ENCODE measurements at places on chromosomes 2 and 18.

- no peak for DNase-seq
Observed at GRCh38 chr2:28224648-28225472, 167.8 kb upstream of the FOSL2 start.

- no peak for DNase-seq
Observed at GRCh38 chr2:160194946-160195345, 5.1 kb downstream of the ITGB6 start.

- no peak for DNase-seq
Observed at GRCh38 chr2:106059416-106060065, 134.6 kb downstream of the UXS1 start.

- DNase-seq = no peak
Observed at GRCh38 chr2:106607371-106607770, 120.2 kb downstream of the CD8B2 start.

DNA sequence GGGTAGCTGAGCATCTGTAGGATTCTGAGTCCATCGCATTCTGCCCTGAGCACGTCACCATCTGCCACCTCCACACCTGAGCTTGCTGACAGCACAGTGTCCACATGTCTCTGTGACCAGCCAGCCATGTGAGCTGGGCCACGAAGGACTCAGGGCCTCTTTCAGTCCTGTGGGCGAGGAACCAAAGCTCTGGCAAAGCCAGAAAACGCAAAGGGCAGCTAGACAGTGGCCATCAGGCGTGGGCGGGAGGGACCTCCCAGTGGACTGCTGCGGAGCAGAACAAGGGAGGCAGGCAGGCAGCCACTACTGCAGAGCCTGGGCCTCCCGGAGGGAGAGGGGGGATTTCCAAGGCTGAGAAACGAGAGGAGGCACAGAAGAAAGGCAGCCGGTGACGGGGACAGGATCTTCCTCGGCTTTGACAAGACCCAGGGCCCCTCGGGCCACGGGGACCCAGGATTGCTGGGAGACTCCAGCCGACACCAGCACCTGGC, 274.6 kb upstream of the SALL3 start:
- no peak for DNase-seq

DNA sequence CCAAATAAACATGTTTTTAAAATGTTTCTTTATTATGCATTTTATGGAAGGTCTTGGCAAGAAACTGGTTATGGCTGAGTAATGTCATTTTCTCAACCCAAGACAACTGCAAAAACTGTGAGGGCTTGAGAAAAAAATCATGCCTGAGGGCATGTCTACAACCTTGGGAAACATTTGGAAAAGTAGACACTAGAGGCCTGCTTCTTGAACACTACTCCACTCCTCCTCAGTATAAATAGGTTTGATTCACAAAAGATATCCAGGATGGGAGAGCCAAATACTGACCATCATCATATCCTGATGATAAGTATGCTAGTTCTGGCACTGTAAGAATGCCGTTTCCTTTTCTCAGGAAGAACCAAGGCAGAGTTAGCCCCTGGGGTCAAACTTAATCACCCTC, 71.1 kb downstream of the OSR1 start:
- DNase-seq = no peak

DNA sequence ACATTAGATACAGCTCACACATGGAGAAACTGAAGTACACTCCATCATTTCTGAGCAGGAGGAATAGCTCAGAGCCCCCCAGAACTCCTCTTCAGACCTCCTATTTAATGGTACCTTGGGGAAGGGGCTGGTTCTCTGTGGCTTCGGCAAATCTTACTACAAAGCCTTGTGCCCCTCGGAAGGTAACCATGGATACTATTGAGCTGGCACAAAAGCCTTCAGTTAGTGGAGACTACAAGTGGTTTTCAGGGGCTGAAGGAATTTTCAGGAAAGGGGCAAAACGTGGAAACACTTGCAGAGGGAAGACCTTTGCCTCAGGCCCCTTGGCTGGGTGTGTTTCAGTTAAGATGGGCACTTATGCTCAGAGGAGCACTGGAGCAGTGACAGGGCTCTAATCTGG, 1.1 kb upstream of the FAM237A start:
- no peak for DNase-seq

DNA sequence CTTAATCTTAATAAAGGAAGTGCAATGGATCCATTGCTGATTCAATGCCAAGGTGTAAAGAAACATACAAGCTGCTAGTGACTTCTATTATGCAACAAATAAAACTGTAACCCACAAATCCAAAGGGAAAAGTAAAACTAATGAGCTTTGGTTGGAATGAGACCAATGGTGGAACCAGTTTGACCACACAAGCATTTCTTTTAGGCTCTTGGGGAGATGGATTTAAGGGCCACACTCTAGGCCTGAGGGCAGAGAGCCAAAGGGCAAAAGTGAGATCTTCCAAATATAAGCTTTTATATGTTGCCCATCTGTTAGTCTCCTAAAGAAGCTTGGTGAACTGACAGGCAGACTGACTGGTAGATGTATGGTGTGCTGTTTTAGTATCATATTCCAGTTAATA, 41.5 kb upstream of the MMADHC start:
- DNase-seq = no peak

- no peak for DNase-seq
Observed at GRCh38 chr2:151799886-151800292, 28.3 kb downstream of the ARL5A start.

- DNase-seq = no peak
Observed at GRCh38 chr2:128726236-128726635, 407.6 kb upstream of the HS6ST1 start.

DNA sequence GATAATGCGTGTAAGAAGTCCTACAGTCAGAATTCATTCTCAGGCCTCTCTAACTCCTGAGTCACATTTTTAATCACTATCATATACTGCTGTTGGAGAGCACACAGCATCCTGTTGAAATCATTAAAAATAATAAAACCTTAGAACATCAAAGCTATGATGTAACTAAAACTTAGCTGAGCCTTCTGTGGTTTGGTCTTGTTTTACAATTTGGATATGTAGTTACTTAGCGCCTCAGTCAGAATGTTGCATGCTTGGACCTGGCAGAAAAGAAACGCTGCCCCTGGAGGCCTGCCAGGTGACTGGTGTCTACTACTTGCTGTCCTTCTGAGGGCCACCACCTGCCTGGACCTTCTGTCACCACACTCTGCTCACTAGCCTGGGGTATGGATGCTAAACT, 261.1 kb upstream of the RASGRP3 start:
- no peak for DNase-seq

GRCh38 chr18:363301-364085, 95.6 kb upstream of the THOC1 start:
- DNase-seq = no peak

GRCh38 chr2:217468042-217468830, 534.6 kb downstream of the TNS1 start:
- DNase-seq = no peak

- no peak for DNase-seq
Observed at GRCh38 chr2:146523196-146523595, 1321.6 kb upstream of the ACVR2A start.

GRCh38 chr2:112821142-112821541, 15.4 kb downstream of the IL1B start:
- DNase-seq = peak; percentile 45

DNA sequence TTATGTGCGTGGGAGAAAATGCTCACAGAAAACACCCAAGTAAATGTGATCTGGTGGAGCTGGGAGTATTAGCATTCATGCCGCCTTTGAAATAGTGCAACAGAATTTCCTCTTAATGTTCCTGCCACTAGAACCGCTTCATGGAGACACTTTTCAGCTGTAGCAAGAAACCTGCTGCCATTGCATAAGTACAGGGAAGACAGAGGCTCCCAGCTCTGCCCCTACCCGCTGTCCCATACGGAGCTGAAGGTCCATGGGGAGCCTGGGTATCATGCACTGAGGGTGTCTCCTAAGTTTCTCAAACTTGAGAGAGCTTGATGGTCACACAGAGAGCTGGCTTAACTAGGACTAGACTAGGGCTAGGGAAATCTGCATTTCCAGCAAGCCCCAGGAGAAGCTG, 49.6 kb downstream of the CRIM1 start:
- no peak for DNase-seq

DNA sequence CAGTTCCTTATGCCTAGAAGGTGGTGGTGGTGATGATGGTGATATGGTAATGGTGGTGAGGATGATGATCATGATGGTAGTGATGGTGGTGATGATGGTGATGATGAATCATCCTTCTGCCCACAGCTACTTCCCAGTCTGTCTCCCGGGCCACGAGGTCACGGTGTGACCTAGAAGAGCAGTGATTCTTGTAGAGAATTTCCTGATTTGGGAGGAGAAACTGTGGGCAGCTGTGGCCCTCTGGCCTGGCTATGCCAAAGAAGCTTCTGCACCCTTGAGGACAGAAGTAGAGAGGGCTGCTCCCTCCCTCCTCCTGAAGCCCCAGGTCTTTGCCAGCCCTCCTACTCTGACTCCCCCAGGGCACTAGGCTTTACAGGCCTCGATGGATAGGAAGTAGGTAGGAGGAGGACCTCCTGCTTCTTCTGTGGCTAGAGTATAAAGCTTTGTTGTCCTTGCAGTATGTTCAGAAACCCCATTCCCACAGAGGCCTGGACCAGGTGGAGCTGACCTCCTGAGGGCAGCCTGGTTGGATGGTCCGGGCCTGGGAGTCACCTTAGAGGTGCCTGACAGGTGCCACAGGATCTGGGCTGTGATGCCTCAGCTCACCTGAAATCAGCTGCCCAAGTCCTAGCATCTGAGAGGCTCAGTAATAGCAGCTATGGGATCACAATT, 57.9 kb upstream of the EPAS1 start:
- no peak for DNase-seq

DNA sequence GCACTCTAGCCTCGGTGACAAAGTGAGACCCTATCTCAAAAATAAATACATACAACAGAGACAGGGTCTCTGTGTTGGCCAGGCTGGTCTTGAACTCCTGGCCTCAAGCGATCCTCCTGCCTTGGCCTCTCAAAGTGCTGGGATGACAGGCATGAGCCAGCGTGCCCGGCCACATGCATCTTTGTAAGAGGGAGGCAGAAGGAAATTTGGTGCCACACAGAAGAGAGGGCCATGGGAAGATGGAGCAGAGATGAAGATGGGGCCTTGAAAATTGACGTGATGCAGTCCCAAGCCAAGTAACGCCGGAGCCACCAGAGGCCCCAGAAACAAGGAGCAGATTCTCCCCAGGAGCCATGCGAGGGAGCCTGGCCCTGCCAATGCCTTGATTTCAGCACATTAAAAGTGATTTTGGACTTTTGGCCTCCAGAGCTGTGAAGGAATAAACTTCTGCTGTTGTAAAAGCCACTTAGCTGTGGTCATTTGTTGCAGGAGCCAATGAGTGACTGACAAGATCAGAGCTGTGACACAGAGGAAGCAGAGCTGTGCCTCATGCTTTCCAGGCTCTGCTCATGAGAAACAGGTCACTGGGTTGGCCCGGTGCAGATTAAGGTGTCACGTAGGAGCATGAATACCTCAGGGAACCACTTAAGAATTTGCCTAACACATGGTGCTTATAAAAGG, 2.7 kb upstream of the SLC66A2 start:
- no peak for DNase-seq

DNA sequence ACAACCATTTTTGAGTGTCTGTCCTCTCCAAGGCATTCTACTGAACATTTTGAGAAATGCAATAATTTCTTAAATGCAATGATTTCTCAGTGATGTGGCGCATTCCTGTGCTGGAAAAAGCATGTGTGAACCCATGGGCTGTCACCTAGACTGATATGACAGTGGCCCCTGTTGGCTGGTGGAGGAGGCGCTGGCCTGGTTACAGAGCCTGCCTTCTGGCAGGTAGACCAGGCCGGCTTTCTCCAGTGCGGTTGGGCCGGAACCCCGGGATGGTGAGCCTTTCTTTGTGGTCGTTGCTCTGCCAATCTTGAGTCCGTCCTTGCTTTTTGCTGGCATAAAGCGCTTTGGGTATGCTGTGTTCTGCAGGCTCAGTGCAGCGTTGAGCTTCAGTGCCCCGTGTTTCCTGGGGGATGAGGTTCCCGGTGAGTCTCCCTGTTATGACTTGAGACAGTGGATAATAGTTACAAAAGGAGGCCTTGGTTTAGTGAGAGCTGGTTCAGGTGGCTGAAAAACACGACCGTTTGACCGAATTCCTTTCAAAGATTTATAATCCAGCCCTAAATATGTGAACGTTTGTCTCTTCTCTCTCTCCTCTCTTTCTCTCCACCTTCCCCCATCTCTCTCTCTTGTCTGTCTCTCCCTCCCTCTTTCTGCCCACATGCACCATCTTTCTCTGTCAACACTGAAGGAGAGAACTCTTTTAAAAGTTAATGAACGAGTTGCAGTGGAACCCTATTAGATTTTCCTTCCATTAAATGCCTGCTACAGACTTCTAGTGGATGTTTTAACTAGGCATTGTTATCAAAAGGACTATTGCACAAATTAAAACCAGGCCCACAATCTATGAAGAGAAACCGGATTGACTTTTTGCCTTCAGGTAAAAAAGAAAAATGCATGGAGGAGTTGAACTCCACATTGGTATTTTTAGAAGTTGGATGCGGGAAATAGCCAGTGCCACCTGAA, 34.0 kb downstream of the TSHZ1 start:
- DNase-seq = no peak

- no peak for DNase-seq
Observed at GRCh38 chr18:35045121-35045520, 3.9 kb downstream of the MAPRE2 start.

- DNase-seq = no peak
Observed at GRCh38 chr2:167017021-167017420, 128.7 kb downstream of the XIRP2 start.

DNA sequence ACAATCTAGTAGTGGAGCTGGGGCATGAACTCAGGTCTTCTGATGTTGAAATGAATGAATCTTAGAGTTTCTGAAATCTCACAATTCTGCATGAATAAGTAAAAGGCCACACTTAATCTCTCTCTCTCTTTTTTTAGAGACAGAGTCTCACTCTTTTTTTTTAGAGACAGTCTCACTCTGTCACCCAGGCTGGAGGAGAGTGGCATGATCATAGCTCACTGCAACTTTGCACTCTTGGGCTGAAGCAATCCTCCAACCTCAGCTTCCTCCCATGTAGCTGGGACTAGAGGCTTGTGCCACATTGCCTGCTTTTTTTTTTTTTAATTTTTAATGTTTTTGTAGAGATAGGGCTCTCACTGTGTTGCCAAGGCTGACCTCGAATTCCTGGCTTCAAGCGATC, 68.9 kb upstream of the THOC1 start:
- no peak for DNase-seq

DNA sequence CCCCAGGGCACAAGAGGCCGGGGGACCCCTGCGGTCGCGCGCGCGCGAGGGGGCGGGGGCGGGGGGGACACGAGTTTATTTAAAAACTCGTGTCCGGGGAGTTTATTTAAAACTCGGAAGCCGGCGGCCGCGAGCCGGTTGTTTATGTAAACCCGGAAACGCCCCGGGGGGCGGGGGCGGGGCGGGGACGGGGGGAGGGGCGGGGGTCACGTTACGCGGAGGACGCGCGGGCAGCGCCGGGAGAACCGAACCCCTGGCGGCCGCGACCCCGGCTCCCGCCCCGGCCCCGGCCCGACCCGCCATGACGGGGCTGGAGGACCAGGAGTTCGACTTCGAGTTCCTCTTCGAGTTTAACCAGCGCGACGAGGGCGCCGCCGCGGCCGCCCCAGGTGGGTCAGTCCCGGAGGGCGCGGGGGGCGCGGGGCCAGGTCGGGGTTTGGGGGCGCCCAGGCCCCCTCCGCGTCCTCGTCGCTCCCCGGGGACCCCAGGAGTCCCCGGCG, 4.4 kb downstream of the NFATC1 start:
- no peak for DNase-seq
